Activated CD8-positive, alpha-beta memory T cell treated with anti-CD3 and anti-CD28 coated beads for 1 hour (primary cell): ENCODE measurements at places on chromosomes 4 and X.

DNA sequence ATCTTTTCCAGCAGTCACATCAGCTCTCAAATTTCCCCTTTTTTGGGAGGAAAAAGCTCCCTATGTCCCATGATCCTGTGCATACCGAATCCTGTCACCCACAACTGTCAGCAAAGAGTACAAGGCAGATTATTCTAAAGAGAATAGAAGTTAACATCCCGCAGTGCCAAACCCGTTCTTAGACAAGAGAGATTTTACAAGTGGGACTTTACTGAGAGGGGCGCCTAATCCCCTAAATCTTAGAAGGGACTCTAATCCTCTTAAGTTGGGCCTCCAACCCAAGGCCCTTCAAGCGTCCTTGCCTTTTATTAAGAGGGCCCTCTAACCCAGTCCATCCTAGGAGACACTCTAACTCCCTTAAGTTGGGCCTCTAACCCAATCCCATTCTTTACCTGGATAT, 193.9 kb downstream of the CPXCR1 start:
- no peak for DNase-seq

- no peak for DNase-seq
Observed at GRCh38 chrX:123878252-123878721, 18.4 kb downstream of the XIAP start.

DNA sequence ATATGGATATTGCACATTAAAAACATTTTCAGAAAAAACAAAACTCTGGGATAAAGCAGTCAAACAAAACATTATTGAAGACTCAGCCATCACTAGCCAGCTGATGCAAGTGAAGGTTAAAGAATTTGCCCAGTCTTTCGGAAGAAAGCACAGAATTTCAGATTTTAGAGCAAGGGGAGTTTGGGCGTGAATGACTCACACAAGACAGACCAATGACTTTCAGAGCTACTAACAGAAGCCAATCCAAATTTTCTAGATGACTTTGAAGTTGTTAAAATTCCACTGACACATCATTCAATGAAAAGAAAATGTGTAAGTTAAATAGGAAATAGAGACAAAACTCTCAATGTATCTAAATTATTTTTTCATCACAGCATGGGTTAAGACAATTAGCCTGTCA, 4.0 kb downstream of the MRFAP1L1 start:
- DNase-seq: no peak

- no peak for DNase-seq
Observed at GRCh38 chrX:64195862-64196261, 9.6 kb downstream of the AMER1 start.

- no peak for DNase-seq
Observed at GRCh38 chr4:105710678-105711077, 2.1 kb downstream of the GSTCD start.

- no peak for DNase-seq
Observed at GRCh38 chr4:112823606-112824005, 186.7 kb downstream of the LARP7 start.

- DNase-seq: no peak
Observed at GRCh38 chrX:67555578-67556203, 11.9 kb downstream of the AR start.

DNA sequence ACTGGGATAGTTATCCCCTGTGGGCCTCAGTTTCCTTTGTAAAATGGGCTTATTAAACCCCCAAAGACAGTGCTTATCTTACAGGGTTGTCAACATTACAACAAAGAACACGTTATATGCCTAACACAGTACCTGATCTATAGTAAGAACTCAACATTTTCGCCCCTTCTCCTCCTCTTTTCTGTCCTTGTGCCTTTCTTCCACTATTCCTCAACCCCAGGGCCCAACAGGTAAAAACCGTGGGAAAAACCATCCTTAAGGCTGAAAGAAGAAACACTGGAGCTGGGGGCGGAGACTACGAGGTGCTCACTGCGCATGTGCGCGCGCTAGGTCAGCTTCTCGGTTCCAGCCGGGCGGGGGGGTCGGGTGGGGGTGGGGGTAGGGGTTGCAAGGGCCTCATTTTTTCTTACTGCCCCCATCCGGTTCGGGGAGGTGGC, 426 bp upstream of the XIAP start:
- no peak for DNase-seq

GRCh38 chrX:40154853-40155588, 57.3 kb upstream of the BCOR start:
- no peak for DNase-seq

DNA sequence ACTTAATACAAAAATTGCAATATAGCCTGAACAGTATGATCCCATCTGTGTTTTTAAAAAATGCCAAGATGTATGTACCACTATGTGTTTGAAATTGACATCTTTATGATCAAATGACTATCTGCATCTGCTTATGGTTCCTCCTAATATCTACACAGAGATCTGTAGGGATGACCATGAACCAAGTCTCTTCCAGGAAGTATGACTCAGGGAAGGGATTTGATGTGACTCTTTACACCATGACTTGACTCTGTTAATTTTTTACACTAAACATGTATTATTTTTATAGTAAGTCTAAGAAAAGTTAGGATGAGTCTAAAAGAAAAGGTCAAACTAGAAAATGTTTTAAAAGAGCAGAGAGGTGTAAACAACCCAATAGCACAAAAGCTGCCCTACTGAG, 164.0 kb downstream of the SH3KBP1 start:
- DNase-seq: no peak

GRCh38 chrX:16082470-16083085, 40.8 kb upstream of the GRPR start:
- DNase-seq: no peak

GRCh38 chrX:135651647-135652295, 61.7 kb upstream of the CT45A1 start:
- no peak for DNase-seq

GRCh38 chr4:67436742-67437141, 108.6 kb downstream of the CENPC start:
- DNase-seq: no peak

GRCh38 chrX:115344885-115345614, 55.5 kb downstream of the LUZP4 start:
- no peak for DNase-seq

DNA sequence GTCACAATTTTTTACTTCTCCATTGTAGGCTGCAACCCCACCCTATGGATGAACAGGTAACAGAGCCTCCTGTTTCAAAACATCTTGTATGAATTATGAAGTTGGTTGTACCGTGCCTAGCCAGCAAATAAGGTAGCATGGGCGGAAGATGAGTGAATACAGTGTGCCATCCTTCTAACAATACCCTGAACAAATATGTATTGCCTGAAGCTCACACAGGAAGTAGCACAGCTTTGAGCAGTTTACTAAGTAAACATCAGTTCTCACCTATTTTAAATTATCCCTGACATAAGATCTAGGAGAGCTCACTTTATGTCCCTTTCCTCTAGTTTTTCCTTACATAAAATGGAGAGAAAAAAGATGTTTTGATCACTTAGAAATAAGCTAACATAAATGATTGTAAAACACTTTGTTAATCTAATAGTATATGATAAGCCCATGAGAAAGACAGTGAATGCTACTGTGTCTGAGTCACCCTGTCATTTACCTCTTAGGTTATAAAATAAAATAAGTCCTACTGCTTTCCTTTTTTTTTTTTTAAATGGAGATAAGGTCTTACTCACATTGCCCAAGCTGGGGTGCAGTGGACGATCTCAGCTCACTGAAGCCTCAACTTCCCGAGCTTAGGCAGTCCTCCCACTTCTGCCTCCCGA, 36.6 kb downstream of the GRSF1 start:
- DNase-seq: no peak

GRCh38 chr4:52196606-52197130, 145.6 kb downstream of the SPATA18 start:
- no peak for DNase-seq
